ENCODE measurements at places on chromosomes 5 and 9. TPM values are rescaled to one million over a fixed set of nuclear protein-coding genes. Genes with fewer than 3 reads are reported as not detected.

DNA sequence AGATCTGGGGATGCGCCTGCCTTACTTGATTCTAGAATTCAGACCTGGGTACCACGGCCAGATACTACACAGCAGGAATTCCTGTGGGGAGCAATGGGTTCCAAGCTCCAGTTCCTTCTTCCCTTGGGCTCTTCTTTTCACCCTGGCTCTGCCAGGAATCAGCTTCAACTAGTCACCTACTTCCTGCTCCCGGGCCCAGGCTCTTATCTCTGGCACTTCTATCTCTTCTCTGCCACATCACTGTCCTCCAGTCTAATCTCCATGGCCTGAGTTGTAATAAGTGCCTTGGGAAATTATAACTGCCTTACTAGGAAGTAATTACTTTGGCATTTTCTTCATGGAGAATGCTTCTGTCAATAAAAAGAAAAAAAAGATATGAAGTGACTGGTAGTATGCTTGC is 26.2 kb upstream of the SERINC5 start:
- DNase-seq = no peak
- peaks cover 10% of the 10 kb centered on the region for H3K27me3 ChIP-seq
- no peak overlapping the region for H3K4me3 ChIP-seq
- H3K4me1 ChIP-seq = no peaks in the 10 kb centered on the region
- no peak overlapping the region for H3K27ac ChIP-seq
- no peaks in the 10 kb centered on the region for H3K36me3 ChIP-seq

- H3K4me3 ChIP-seq = no peak overlapping the region
- DNase-seq = no peak
- H3K4me1 ChIP-seq = peaks cover 54% of the 10 kb centered on the region
- H3K36me3 ChIP-seq = no peaks in the 10 kb centered on the region
- H3K27me3 ChIP-seq = no peaks in the 10 kb centered on the region
- H3K27ac ChIP-seq = no peak overlapping the region
Measured at GRCh38 chr9:121914604-121915303, 178.4 kb downstream of the TTLL11 start.

GRCh38 chr9:12740845-12741244 is 34.0 kb upstream of the LURAP1L start:
- H3K4me3 ChIP-seq = no peak overlapping the region
- H3K36me3 ChIP-seq = no peaks in the 10 kb centered on the region
- peak; percentile 7 for DNase-seq
- H3K4me1 ChIP-seq = no peaks in the 10 kb centered on the region

Gene IFNW1
- total RNA-seq = not detected

GRCh38 chr5:129445379-129445778 is 14.7 kb upstream of the ADAMTS19 start:
- H3K4me1 ChIP-seq = no peaks in the 10 kb centered on the region
- no peaks in the 10 kb centered on the region for H3K36me3 ChIP-seq
- no peak overlapping the region for H3K27ac ChIP-seq

- peaks cover 22% of the 10 kb centered on the region for H3K36me3 ChIP-seq
- DNase-seq = peak; percentile 38
- H3K27me3 ChIP-seq = no peaks in the 10 kb centered on the region
- peaks cover 31% of the 10 kb centered on the region for H3K4me1 ChIP-seq
- no peak overlapping the region for H3K4me3 ChIP-seq
Measured at GRCh38 chr5:173016598-173017046, 33.1 kb downstream of the ATP6V0E1 start.

DNA sequence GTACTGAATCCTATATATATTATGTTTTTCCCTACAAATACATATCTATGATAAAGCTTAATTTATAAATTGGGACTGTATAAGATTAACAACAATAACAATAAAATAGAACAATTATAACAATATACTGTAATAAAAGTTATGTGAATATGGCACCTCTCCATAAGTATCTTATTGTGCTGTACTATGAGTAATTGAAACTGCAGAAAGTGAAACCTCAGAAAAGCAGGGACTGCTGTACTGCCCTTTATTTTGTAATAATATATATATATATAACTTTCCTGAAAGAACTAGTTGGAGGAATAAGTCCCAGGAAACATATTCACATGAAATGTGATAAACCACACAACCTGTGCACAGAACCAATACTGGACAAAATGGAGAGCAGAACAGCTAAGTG is 77.3 kb downstream of the PAM start:
- no peak overlapping the region for H3K4me3 ChIP-seq
- H3K36me3 ChIP-seq = no peaks in the 10 kb centered on the region
- H3K27me3 ChIP-seq = no peaks in the 10 kb centered on the region
- H3K4me1 ChIP-seq = no peaks in the 10 kb centered on the region
- no peak overlapping the region for H3K27ac ChIP-seq

DNA sequence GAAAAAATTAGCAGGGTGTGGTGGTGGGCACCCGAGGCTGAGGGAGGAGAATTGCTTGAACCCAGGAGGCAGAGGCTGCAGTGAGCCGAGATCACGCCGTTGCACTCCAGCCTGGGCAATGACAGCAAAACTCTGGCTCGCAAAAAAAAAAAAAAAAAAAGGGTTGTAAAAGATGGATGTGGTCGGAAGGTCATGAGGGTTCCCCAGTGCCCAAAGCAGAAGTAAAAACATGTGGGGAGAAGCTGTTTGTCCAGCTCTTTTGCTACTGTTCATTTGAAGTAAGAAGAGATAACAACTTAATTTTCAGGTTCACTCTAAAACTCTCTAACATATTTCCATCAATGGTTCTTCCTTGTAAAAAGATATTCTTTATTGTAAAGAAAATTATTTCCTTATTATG is 57.1 kb upstream of the GOLPH3 start:
- H3K4me3 ChIP-seq = no peak overlapping the region
- no peak for DNase-seq
- H3K27me3 ChIP-seq = peaks cover 2% of the 10 kb centered on the region
- H3K4me1 ChIP-seq = peaks cover 32% of the 10 kb centered on the region
- peaks cover 18% of the 10 kb centered on the region for H3K36me3 ChIP-seq
